ENCODE measurements at places on chromosomes 16 and 17. TPM values are rescaled to one million over a fixed set of nuclear protein-coding genes. Genes with fewer than 3 reads are reported as not detected.
A peak's percentile ranks its signal among the peaks of the same experiment; 100 is the strongest.

DNA sequence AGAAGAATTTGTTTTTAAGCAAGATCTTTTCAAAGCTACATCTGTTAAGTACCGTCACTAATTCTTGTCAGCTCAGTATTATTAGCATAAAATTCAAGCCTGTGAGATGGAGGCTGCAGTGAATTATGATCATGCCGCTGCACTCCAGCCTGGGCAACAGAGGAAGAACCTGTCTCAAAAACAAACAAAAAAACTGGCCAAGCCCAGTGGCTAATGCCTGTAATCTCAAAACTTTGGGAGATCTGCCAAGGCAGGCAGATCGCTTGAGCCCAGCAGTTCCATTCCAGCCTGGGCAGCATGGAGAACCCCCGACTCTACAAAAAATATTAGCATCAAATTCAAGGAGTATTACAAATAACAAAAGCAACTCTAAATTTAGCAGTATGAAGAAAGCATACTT lies 88.0 kb downstream of the STXBP4 start:
- H3K4me1 ChIP-seq: no peaks in the 10 kb centered on the region
- H3K36me3 ChIP-seq: no peaks in the 10 kb centered on the region
- no peak overlapping the region for H3K27ac ChIP-seq
- H3K4me3 ChIP-seq: no peak overlapping the region

DNA sequence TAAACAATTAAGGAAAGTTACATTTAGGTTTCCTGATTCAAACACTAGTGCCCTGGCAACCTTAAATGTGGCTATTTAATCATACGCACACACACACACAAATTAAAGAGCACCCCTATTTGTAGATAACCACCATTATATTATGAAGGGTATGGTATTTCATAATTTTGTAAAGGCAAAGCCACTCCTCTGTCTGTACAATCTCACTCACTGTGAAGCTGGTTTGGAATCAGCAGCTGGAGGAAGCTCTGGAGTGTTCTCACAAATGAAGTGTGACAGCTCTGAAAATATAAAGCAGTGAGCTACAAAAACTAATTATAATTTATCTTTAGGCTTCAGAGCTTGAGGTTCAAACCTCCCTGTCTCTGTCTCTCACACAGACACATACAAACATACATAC lies 57.9 kb upstream of the KCNJ16 start:
- no peak overlapping the region for H3K27ac ChIP-seq
- no peaks in the 10 kb centered on the region for H3K36me3 ChIP-seq
- no peaks in the 10 kb centered on the region for H3K27me3 ChIP-seq
- H3K4me1 ChIP-seq: no peaks in the 10 kb centered on the region
- no peak overlapping the region for H3K4me3 ChIP-seq
- no peak for DNase-seq

- no peaks in the 10 kb centered on the region for H3K36me3 ChIP-seq
- no peaks in the 10 kb centered on the region for H3K27me3 ChIP-seq
- peaks cover 64% of the 10 kb centered on the region for H3K4me1 ChIP-seq
- H3K27ac ChIP-seq: peak overlapping the region; percentile 54
- DNase-seq: peak; percentile 78
Measured at GRCh38 chr17:82528484-82529265, 9.1 kb downstream of the FOXK2 start.

DNA sequence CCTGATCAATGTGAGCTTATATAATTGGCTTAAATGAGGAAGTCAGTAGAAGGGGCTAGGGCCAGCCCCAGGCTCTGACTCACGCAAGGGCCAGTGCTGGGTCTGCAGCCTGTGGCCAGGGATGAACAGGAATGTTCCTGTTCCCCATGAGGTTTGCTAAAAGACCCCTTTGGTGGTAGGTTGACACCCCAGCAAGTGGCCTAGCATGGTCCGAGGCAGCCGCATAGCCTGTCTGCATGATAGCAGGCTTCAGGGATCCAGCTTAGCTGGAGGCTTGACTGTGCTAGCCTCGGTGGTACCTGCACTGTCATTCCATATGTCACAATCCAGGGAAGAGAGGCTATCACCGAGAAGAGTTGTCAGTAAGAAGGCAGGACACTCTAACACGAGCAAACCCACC lies 23.5 kb downstream of the TRIM25 start:
- H3K4me3 ChIP-seq: no peak overlapping the region
- DNase-seq: no peak
- peaks cover 94% of the 10 kb centered on the region for H3K36me3 ChIP-seq
- no peak overlapping the region for H3K27ac ChIP-seq
- no peaks in the 10 kb centered on the region for H3K27me3 ChIP-seq
- H3K4me1 ChIP-seq: no peaks in the 10 kb centered on the region

DNA sequence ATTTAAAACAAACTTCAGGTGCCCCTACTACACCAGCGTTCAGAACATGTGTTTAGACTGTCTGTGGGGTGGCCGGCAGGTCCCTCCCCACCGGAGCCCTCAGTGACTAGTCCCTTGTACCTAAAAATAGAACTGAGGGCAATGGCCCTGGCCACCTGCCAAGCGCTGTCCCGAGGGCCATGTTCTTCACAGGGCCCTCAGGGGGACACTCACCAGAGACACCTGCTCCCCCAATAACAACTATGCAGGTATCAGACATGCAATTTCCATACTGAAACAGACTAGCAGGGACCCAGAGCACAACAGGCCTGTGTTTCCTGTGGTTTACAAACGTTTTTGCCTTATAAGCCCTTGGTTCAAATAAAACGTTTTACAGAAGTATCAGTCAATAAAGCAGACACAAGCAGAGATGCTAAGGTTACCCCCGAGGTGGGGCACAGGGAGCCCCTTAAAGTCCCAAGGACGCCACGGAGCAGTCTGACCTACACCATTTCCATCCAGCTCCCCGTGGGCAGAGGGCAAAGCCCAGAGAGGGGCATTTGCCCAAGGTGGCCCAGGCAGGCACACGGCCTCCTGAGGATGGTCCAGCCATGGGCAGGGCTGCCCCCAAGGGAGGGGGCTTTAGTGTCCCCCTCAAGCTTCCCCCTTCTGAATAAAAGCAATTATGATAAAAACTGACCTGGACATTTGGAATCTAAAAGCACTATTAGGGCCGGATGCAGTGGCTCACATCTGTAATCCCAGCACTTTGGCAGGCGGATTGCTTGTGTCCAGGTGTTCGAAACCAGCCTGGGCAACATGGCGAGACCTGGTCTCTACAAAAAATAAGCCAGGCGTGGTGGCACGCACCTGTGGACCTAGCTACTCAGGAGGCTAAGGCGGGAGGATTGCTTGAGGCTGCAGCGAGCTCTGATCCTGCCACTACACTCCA lies 896 bp upstream of the MYLK3 start:
- no peak for DNase-seq
- H3K4me3 ChIP-seq: no peak overlapping the region
- no peaks in the 10 kb centered on the region for H3K36me3 ChIP-seq

GRCh38 chr17:82825540-82826124 lies 14.2 kb downstream of the ZNF750 start:
- H3K27ac ChIP-seq: no peak overlapping the region
- peaks cover 47% of the 10 kb centered on the region for H3K36me3 ChIP-seq
- H3K4me1 ChIP-seq: peaks cover 6% of the 10 kb centered on the region
- H3K4me3 ChIP-seq: no peak overlapping the region

Gene BCL6B
- polyA plus RNA-seq: 2.2 TPM

All from stomach (tissue), 19 donors.